ENCODE measurements at places on chromosomes 5 and 9.

DNA sequence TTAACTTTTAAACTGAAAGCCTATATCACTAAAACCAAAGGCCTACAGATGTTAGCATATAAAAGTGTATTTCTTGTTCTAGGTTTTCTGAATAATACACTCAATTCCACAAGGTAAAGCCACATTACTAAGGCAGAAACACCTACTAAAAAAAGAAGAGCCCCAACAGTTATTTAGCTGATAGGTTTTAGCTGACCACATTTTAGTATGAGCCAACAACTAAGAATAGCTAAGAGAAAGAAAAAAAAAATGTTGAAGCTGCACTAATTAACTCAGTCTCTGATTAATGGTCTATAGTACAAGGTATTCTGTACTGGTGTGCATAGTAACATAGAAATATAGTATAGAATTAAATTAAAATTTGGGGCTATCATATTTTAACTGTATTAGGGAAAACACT is 23.5 kb downstream of the ZFR start:
- no peak for DNase-seq

GRCh38 chr5:114660791-114661190 is 298.9 kb downstream of the KCNN2 start:
- no peak for DNase-seq

- no peak for DNase-seq
Observed at GRCh38 chr9:38386319-38386895, 6.1 kb upstream of the ALDH1B1 start.

GRCh38 chr9:8863069-8863468 is 1063.5 kb upstream of the DMAC1 start:
- no peak for DNase-seq

DNA sequence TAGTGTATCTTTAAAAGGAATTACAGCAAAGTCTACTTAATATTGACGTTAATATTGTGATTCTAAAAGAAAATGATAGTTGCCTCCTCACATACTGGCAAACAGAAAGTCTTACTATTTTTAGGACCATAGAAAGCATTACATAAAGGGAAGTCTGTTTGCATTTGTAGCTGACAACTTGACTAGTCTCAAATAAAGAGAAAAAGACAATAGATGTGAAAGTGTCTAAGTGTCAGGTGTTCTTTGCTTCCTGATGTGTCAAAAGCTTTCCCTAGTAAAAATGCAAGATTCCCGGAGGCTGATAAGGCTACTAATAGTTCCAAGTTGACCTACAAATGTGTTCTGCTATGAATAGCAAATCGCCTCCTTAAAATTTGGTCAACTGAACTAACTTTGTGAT is 259.7 kb downstream of the CDH10 start:
- no peak for DNase-seq

DNA sequence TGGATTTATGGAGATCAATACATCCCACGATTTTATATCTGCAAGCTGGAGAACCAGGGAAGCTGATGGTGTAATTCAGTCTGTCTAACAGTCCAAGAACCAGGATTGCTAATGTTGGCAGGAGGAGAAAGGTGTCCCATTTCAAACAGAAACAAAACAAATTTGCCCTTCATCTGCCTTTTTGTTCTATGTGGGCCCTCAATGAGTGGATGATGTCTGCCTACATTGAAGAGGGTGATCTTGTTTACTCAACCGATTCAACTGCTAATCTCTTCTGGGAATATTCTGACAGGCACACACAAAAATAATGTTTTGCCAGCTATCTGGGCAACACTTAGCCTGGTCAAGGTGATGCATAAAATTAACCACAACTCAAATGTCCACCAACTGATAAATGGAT is 65.1 kb upstream of the IL33 start:
- DNase-seq: no peak

DNA sequence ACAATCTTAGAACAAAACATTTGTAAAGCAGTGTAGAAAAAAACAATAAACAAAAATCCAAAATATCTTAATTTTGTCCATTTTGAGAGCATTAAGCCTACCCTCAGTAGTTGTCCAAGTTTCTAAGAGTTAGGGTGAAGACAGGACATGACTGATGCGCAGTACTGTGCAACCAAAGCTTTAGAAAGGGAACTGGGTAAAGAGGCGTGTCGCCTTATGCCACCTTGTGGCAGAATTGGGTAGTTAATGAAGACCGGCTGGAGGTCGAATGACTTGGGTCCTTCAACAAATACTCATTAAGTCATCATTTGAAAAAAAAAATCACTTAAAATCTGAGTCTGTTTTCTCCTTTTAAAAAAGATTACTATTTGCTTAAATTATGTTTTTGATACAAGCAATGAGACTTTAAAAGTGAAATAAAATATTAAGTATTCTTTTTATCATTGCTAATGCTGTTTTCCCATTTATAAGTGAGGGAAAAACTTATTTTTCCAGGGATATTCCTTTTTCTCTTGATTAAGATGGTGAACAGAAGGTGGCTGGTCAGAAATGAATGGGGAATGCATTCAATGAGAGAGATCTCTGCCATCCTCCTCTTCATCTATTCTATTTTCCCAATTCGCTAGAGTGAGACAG is 3.5 kb upstream of the RNF20 start:
- peak; percentile 50 for DNase-seq

- no peak for DNase-seq
Observed at GRCh38 chr9:93276973-93277372, 93.0 kb downstream of the WNK2 start.

DNA sequence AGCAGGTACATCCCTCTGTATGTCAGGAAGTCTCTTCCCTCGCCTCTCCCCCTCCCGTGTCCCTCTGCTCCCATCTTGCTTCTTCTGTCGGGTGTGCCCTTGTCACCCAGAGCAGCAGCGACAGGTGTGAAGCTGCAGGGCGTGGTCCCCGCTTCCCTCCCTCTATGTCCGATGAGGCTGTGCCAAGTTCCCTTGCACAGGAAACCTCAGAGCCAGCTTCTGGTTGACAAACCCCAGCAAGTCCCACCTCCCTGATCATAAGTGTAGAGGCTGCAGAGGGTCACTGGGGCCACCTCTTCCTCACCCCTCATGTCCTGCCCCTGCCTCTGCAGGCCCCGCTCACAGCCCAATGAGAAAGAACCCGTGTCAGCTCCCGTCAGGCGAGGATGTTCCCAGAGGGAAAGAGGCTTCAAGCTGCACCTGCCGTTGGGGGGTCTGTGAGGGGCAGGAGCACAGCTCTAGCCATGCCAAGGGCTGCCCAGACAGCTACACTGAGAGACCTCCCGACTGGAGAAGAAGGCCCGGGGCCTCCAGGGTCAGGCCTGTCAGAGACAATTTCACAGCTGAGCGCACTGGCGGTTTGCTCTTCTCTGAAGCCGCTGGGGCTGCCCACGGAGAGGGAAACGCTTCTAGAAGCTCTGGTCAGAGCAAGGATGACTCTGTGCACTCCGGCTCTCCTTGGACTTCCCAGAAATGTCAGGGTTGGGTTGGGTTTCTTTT is 73.3 kb downstream of the AK8 start:
- DNase-seq: no peak

GRCh38 chr9:98977246-98977714 is 33.6 kb downstream of the COL15A1 start:
- DNase-seq: no peak

- no peak for DNase-seq
Observed at GRCh38 chr9:86763791-86764190, 183.5 kb downstream of the GAS1 start.

- no peak for DNase-seq
Observed at GRCh38 chr5:56813302-56813701, 2.0 kb upstream of the MAP3K1 start.

DNA sequence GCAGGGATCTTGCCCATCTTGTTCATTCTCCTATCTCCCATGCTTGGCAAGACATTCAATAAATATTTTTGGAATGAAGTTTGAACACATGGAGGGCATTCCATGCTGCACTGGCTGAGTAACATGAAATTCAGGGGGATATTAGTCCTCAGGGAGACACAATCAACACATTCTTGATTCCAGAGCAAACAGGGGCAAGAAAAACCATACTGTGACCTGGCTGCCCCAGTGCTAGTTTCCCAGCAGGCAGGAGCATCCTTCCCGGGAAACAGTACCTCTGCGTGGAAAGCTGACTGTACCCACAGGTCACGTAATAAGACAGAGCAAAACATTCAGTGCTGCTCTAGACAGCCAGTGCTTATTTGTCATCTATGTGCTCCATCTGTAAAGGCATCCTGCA is 66.3 kb upstream of the SPOCK1 start:
- DNase-seq: no peak

GRCh38 chr5:68593211-68593671 is 377.7 kb downstream of the PIK3R1 start:
- DNase-seq: peak; percentile 12

DNA sequence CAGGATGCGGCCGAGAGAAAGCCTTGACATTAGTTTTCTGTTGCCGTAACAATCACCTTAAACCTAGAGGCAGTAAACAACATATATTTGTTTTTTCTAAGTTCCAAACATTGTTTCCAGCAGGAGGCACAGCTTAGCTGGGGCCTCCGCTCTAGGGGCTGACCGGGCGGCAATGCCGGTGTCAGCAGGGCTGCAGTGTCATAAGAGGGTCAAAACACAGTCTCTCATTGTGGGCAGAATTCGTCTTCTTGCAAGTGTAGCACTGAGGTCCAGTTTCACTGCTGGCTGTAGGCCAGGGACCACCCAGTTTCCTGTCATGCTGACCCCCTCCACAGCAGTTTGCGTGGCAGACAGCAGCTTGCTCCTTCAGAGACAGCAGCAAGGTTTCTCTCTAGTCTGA is 186.2 kb downstream of the PJA2 start:
- DNase-seq: peak; percentile 23

DNA sequence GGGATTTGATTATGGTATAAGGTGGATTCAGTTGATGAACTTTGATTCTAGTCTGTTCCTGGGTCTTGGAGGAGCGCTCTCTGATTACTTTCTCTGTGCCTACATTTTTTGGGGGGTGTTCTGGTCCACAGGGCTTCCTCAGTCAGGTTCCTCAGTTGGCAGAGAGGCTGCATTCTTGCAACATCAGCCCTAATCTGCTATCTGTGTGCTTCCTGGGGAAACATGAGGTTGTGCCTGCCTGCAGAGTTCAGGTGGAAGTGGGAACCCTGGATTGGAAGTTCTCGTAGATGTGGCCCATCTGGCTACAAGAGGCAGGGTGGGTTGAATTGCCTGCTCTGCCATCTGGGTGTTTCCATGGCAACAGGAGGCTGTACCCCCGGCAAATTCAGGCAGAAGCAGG is 24.5 kb downstream of the POLK start:
- no peak for DNase-seq

DNA sequence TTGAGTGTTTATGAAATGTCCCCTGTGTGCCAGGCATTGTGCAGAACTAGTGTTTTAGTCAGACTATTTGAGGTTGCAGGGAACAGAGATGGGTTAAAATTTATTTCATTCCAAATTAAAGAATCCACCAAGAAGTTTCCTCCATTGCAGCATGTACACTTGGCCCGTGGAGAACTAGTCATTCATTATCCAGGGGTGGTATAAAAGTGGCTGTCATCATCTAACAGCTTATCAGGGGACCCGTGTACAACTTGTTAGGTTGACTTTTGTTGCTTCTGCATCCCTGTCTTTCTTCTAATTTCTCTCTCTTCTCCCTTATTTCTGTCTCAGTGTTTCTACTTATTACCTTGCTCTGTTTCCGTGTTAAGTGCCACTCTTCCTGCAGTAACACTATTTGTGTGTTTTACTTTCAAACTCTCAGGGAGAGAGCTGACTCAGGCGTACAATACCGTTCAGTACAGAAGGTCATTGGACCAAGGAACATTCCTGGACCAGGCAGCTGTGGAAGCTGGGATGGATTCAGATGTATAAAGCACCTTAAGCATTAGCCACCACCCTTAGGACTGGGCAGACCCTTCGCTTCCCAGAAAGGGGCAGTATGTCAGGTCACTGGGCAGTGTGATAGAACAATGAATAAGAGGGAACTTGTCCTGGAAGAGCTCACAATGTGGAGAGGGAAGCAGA is 36.1 kb downstream of the MAP3K1 start:
- DNase-seq: no peak

- DNase-seq: no peak
Observed at GRCh38 chr9:4680173-4680525, 780 bp downstream of the CDC37L1 start.

Measured in right renal pelvis (tissue), 4 donors.